ENCODE measurements at places on chromosomes 16 and 17.

GRCh38 chr16:70738083-70738977 lies 52.5 kb upstream of the MTSS2 start:
- DNase-seq, result no peak

DNA sequence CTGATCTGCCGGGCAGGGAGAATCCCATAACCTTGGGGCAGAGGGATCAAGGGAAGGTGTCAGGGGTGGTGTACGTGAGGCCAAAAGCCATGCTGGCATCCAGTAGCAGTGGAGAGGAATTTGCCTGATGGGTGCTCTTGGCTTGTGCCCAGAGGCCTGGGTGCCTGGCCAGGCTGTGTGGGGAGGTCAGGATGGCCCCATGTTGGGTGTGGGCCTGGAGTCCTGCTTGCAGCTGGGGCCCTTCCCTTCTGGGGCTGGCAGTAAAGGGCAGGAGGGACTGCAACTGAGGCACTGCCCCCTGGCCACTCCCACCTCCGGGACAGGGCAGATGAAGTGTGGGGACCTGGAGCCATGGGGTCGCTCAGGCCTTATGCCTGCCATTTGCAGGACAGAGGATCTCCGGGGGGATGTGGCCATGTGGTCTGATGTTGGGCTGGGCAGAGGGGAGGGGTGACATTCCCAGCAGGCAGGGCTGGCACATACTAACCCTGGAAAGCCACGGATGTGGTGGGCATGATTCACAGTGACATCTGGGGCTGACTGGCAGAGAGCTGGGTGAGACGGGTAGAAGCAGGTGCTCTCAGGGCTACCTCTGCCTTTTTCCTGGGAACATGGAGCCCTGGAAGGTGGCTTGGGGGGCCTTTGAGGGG lies 3.5 kb downstream of the FMNL1 start:
- DNase-seq, result no peak

GRCh38 chr17:42660692-42661345 lies 1.7 kb downstream of the TUBG2 start:
- DNase-seq, result no peak

GRCh38 chr16:89253548-89254287 lies 36.2 kb downstream of the ZNF778 start:
- DNase-seq, result no peak

GRCh38 chr17:82474223-82475010 lies 15.9 kb downstream of the NARF start:
- DNase-seq, result no peak

DNA sequence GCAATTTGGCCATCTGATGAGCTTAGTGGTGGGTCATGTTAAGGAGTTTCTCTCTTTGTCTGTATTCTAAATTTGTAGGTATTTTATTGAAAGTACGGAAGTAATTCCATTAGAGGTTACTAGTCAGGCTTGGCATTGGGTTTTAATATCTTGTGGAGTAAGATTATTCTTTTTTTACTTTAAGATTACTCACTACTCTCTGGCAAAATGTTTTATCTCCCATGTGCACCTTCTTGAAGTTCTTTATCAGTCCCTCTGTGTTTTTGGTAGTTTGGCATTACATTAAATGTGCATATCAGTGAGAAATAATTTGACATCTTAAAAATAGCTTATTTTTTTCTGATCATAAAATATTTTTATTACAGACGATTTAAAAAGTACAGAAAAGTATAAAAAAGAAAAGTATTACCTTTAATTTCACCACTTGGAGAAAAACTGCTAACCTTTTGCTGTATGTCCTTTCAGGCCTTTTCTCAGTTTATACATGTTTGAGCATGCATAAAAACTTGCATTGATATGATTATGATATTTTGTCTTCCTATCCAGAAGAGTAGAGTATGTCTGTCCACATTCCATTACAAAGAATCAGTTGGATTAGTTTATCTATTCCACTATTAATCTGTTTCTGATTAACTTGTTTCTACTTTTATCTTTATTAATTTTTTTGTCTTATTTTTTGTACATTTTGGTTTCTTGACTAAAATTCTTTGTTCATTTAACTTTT lies 198.3 kb downstream of the SPECC1 start:
- DNase-seq, result no peak

- no peak for DNase-seq
Measured at GRCh38 chr17:52049496-52049895, 109.0 kb downstream of the CA10 start.

- DNase-seq, result no peak
Measured at GRCh38 chr16:6484081-6484480, 848.6 kb upstream of the RBFOX1 start.

DNA sequence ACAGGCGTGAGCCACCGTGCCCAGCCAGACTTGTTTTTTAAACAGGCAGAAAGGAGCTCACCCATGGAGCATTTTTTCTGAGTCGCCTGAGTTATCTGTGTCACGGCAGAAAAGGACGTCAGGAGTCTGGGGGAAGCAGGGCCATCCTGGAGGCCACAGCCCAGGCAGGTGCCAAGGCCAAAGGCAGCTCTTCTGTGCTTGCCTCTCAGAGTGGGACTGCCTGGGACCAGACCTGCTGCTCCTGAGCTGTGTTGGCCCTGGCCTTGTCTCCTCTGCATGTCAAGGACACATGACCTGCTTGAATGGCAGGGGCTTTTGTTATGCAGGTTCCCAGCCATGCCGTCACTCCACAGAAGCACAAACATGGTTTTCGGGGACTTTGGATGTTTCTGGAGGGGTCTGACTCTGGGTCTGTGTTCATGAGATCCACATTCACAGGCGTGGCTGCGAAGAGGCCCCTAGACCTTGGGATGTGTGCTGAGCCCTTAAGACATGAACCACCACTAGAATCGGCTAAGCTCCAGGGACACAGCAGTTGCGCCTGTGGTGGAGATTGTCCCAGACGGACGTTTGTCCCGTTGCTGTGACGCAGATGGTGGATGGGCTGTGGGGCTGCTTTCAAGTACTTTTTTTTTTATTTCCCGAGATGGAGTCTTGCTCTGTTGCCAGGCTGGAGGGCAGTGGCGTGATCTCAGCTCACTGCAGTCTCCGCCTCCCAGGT lies 33.8 kb downstream of the FOXK2 start:
- DNase-seq, result no peak

DNA sequence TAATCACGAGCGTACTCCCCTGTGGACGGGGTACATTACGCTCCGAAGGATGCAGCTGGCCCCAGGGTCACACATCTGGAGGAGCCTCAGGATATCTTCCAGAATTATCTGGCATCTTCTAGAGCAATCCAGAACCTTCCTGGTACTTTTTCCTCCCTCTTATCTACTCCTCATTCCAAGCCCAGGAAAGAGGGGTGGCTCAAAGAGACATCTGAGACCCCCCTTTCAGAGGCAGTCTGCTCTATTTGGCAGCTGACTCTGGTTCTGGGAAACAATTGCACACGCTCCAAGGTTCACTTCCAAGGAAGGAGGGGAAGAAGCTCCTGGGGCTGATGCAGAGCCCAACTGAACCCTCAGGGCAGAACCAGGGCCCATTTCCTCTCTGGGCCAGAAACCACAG lies 14.9 kb downstream of the RBFOX3 start:
- DNase-seq, result no peak

GRCh38 chr16:72928090-72928981 lies 119.6 kb downstream of the ZFHX3 start:
- no peak for DNase-seq

DNA sequence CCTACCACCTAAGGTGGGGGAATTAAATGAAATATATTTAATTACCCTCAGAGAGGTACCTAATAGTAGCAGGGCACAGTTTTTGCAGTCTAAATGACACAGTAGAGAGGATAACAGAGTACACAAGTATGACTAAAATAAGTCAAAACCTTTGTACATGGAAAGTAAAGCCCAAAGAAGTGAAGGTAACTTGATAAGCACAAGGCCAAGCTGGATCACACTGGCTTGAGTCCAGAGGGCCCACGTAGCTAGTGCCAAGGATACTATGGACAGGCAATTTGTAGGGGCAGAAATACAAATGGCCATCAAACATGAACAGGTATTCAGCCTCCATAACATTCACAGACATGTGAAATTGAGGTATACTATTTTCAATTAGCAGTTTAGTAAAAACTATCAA lies 7.6 kb downstream of the MYO18A start:
- no peak for DNase-seq

DNA sequence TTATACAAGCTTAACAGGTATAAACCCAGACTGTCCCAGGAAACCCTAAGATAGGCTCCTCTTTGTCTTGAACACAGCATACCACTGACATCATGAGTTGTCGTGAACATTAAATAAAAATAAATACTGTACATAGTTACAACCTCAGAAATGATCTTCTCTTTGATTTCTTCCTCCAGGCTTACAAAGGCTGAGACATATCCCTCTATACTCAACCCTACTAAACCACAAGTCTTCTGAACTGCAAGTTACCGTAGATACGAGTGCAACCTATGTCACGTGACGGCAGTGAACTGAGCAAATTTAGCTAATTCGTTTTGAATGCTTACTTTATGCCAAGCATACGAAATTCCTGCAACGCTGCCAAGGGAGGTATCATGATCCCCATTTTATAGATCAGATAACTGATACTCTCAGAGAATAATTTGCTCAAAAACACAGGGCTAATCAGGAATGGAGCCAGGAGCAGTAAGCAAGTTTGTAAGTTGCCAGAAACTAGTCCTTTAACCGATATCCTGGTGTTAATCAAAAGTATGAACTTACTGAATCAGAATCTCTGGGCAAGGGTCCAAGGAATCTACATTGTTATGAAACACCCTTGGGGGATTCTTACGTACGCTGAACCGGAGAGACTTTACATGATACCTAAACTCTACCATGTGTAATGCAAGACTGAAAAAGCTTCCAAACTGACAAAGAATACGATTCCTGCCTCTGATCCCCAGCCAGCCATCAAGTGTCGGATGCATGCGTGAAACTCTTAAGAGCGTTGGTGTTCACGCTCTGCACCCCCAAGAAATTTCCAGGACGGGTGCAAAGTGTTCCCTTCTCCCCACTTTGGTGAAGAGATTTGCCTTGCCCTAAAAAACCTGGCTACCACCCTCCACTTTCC lies 106.2 kb downstream of the XYLT1 start:
- DNase-seq, result no peak

Measured in inflammatory macrophage (primary cell).